ENCODE measurements at places on chromosomes 6 and 20. TPM values are rescaled to one million over a fixed set of nuclear protein-coding genes. Genes with fewer than 3 reads are reported as not detected.

Gene ARMH2
- total RNA-seq: not detected

DNA sequence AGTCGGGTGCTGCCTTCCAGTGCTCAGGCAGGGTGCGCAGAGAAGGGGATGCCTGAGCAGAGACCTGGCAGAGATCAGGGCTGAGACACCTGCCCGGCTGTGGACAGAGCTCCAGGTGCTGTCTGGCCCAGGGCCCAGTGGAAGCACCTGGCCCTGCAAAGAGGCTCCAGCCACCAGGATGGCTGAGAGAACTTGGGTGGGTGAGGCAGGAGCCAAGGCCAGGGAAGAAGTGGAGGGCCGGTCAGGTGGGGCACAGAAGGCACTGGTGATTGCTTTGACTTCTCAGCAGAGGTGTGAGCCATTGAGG lies 31.2 kb downstream of the PNLDC1 start:
- no peak for DNase-seq

DNA sequence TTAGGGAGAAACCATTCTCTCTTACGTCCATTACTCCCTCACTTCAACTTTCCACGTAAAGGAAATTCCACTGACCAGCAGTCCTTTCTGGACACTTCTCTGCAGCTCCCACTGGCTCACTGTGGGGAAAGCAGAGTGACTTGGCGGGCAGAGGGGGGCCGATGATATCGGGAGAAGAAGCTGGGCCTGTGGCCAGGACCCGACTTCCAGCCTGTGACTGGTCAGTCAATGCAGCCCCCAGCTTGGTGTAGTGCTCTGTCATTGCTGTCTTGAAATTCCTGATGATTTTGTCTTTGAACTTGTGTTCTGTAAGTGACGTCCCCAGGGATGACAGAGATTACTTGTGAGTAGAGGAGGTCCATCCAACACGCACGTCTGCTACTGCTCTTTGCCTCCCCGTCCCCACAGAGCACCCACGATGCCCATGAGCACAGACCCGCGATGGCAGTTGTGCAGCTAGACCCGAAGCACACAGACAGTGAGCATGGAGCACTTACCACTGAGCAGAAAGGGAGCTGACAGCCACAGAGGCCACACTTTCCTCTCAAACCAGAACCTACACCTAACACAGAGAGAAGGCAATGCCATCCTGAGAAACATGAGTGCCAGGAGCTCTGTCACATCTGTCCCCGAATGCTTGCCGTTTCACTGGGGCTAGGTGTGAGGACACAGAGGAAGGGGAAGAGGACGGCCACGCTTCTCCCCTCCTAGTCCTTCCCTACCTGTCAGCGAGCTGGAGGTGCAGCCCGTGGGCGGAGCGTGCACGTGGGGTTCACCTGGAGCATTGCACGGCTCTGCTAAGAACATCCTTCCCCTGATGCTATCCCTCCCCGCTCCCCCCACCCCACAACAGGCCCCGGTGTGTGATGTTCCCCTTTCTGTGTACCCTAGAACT lies 25.7 kb downstream of the DACT2 start:
- DNase-seq: no peak

GRCh38 chr6:102641426-102641825 lies 1247.9 kb downstream of the GRIK2 start:
- no peak for DNase-seq

DNA sequence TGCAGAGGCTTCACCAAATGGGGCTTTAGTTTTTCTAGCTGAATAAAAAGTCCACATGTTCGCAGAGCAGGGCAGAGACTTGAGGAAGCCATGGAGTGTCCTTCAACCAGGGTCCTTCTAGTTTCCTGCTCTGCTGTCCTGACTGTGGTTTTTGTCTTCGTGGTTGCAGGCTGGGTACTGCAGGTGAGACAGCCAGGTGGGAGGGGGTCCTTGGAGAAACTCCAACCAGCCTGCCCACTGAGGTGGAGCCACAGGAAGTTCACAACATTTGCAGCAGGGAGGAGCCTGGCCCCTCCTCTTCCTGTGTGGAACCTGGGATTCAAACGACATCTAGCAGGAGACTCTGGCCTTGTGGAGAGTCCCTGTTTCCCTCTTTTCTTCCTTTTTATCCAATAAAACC lies 68.8 kb upstream of the MYLIP start:
- DNase-seq: no peak

GRCh38 chr6:89393659-89394058 lies 18.4 kb downstream of the RRAGD start:
- DNase-seq: no peak
